ENCODE measurements at places on chromosomes 7 and 10. TPM values are rescaled to one million over a fixed set of nuclear protein-coding genes. Genes with fewer than 3 reads are reported as not detected.

Gene KIAA1217
- total RNA-seq = 4.7 TPM

Gene HUS1
- total RNA-seq = 22.1 TPM

Gene CHAT
- total RNA-seq = not detected

Gene NACAD
- total RNA-seq = not detected

Gene LGI1
- 0.32 TPM for total RNA-seq

Gene SLC35G1
- total RNA-seq = 21.9 TPM
